ENCODE measurements at places on chromosomes 13 and 19.

- no peak for DNase-seq
Measured at GRCh38 chr19:575527-576506, 3.4 kb downstream of the BSG start.

GRCh38 chr19:9782338-9782737 is 13.8 kb upstream of the ZNF846 start:
- DNase-seq, result no peak

DNA sequence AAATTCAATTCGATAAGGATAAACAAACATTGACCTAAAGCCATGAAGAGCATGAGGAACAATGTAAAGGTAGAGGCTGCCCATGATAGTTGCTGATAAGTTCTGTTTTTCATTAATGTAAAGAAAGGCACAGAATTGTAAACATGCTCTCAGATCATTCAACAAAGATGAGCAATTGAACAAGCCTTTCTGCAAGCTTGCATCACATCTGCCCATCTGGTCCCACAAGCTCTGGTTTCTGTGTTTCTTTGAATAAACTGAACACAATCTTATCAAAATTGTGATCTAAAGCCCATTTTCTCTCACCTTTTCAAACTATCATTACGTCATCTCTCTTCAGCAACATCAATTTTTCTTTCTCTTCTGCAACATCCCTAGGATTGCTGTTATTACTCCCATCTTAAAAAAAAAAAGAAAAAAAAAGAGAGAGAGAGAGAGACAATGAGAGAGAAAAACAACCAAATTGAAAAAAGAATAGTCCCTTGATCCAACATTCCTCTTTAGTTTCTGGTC is 487.2 kb upstream of the GPC6 start:
- no peak for DNase-seq

DNA sequence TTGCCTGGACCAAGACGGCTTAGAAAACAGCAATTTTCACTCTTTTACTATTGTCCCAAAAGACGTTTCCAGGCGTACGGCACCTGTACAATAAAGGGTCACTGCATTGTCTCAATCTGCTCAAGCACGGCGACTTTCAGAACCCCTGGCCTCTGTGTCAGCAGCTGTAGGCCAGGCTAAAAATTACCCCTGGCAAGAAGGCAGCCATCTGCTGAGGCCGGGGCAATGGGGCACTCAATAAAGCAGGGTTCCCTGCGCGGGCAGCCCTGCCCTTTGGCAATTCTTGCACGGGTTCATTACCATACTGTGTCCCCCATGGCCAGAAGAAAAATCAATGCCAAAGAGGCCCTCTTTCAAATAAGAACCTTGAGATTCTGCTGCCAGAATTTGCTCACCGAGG is 52.1 kb downstream of the STK24 start:
- DNase-seq, result no peak

- DNase-seq, result no peak
Measured at GRCh38 chr13:25867038-25867437, 184.8 kb downstream of the SHISA2 start.

DNA sequence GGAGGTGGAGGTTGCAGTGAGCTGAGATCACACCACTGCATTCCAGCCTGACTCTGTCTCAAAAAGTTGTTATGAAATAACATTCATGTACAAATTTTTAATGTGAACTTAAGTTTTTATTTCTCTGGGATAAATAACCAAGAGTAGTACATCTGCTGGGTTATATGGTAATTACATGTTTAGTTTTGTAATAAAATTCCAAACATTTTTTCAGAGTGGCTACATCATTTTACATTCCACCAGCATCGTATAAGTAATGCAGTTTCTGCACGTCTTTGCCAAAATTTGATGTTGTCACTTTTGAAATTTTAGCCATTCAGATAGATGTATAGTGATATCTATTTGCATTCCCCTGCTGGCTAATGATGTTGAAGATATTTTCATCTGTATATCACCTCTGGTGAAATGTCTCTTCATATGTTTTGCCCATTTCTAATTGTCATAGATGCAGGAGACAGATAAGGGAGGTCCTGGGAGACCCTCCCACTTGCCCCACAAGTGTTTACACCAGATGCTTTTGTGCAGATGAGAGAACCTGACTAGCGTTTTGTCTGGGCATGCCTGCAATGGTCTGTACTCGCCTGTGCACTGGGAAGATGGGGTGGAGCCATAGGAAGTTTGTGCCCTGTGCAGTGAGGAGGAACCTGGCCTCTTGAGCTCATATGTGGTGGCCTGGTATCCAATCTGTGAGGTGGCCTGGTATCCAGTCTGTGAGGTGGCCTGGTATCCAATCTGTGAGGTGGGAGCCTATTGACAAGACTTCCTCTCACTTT is 12.7 kb upstream of the KBTBD6 start:
- no peak for DNase-seq

DNA sequence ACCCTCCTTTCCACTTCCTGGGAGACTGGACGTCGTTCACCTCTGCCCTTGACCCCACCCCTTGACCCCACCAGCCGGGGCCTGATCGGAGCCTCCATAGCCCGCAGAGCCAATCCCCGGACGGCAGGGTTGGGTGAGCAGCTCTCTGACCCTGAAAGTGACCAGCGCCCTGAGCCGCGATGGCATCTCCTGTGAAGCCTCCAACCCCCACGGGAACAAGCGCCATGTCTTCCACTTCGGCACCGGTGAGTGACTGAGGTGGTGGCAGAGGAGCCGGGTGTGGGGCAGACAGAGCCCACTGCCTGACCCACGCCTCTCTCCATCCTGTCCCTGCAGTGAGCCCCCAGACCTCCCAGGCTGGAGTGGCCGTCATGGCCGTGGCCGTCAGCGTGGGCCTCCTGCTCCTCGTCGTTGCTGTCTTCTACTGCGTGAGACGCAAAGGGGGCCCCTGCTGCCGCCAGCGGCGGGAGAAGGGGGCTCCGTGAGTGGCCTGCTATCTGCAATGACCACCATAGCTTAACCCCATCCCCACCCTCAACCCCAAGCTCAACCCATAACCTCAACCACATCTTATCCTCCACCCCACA is 10.4 kb downstream of the BCAM start:
- DNase-seq, result no peak

DNA sequence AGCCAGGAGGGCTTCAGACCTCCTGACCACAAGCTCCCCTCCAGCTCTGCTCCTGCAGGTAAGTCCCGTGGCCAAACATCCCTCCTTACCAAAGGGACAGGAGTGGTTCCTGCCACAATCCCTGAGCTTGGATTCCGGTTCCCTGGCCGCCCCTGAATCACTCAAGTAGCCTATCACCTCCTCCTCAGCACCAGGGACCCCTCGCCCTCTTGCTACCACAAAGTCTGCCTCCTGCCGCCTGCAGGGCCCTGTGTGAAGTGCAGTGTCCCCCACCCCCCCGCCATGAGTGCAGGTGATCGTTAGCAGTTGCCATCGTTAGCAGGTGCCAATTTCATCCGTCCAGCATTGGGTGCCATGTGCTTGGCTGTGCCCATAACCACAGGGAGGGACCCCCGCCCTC is 40.8 kb upstream of the RANBP3 start:
- no peak for DNase-seq

DNA sequence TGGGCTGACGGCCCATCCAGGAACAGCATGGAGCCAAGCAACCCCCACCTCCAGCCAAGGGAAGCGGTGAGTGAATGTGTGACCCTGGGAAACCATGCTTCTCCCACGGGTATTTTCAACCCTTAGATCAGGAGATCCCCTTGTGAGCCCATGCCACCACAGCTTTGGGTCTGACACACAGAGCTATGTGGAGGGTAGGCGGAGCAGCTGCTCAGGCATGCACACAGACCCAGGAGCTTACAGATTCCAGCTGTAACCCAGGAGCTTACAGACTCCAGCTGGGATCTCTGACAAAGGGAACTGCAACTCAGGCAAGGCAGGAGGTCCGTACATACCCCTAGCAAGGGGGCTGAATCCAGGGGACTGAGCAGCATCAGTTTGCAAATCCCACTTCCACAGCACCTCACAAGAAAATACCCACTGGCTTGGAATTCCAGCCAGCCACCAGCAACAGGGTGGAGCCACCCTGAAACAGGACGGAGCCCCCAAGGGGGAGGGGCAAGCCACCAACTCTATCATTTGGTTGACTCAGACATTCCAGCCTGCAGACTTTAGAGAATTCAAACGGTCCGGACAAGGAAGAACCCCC is 40.8 kb upstream of the RFXAP start:
- DNase-seq, result no peak
